ENCODE measurements at places on chromosomes 11 and 22.

- DNase-seq: no peak
Measured at GRCh38 chr22:40391417-40391816, 21.0 kb downstream of the SGSM3 start.

DNA sequence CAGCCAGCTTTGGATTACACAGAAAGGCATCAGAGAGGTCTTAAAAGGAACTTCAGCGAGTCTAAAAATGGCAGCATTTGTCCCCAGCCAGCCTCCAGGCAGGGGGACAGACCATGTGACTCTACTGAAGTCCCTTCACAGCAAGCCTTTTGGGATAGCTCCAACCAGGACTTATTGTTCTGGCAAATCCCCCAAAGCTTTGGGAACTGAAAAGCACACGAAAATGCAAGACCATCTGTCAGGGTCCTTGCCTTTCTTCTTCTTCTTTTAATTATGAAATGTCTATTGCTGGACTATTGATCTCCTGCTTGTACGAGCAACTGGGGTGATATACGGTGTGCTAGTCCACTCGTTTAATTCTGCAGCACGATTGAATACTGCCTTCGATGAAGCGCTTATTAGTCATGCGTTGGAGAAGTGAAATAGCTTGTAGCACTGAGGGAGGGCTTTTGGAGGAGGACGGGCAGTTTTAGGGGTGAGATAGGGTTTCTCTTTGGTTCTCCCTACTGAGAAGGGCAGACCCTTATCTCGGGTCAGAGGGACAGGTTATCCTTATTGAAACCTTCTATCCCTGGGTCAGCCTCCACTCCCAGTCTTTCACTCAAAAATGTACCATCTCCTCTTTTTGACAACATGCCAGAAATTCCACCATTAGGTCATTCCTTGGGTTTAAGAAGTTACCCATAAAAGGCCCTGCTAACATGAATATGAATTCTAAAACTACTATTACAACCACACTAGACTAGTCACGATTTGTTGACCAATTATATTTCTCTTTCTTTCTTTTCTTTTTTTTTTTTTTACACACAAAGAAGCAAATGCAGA lies 416.4 kb downstream of the MIAT start:
- no peak for DNase-seq

DNA sequence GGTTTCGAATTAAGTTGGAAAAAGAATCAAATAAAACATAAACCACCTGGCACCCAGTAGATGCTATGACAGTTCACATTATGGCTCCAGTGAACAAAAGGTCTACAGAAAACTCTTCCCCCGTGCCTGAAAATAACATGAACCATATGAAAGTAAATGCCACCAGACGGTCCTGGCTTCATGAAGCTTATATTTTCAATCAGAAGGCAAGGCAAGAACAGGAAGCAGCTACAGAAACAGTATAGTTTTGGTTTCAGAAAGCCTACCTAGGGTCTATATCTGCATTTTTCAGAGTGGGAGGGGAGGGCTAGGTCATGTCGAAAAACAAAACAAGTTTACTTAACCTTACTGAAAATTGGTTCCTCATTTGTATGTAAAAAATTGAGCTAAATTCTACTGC lies 9.8 kb downstream of the RAB30 start:
- no peak for DNase-seq

GRCh38 chr11:14577835-14578529 lies 57.8 kb upstream of the PSMA1 start:
- no peak for DNase-seq

DNA sequence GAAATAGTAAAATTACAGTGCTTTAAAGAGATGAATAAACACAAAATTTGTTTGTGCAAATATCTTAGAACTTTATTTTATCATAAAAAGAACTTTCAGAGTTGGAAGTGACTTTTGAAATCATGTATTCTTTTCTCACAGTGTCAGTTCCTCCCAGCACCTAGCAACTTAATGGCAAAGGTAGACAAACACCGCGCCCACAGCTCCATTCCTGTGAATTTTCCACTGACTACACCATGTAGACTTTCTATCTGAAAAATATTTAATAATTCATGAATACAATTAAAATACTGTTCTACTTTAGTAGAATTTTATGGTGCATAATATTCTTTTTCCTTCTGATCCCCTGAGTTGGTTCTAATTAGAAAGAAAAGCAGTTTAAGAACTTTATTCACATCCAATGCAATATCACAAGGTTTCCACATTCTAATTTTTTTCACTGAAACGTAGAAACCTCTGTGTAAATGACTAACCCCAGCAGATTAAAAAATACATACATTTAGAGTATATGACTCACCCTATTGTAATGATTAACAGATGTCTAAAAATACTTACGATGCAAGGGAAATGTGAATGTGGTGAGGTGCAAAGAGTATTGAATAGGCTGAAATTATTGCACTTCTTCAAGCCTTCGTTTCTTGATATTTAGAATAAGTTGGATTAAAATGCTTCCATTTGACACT lies 218.2 kb upstream of the CCDC179 start:
- no peak for DNase-seq

- no peak for DNase-seq
Measured at GRCh38 chr11:2223153-2223794, 47.1 kb downstream of the ASCL2 start.

GRCh38 chr11:110431051-110431672 lies 1.4 kb downstream of the FDX1 start:
- no peak for DNase-seq

DNA sequence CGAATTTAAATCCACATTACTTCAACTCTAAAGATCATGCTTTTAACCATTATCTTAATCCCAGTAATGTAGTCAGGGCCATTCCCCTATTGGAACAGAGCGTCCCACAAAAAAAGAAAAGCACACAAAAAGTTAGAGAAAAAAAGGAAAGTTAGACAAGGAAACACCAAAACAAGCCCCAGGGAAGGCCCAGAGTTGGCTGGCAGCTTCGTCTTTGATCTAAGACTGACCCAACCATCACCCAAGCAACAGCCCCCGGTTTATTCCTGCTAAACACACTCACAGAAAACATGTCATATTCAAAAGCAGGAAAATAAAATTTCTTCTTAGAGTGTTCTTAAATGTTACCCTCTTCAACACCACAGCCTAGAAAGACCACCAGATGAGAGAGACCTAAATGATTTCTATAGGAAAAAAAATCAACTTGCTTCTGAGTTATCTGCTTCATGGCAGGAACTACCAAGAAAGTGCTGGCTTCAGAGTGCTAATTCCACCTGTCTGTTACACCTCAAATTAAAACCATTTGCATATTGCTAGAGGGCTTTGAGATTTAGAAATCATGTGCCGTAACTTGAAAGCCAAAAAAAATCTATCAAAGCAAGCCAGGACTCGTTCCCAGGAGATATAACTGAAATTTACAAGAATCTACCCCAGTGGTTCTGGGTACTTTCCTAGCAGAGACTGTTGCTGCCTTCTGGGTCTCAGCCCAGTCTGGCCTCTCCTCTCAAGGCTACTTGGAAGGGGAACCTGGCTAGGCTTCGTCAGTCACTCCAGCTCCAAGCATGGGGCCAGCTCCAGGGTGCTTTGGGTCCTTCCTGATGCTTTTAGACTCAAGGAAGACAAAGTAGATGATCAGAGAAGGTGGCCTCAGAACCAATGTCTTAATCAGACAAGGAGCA lies 31.2 kb downstream of the POU2AF3 start:
- no peak for DNase-seq

GRCh38 chr11:112221274-112221835 lies 4.9 kb upstream of the PTS start:
- no peak for DNase-seq

DNA sequence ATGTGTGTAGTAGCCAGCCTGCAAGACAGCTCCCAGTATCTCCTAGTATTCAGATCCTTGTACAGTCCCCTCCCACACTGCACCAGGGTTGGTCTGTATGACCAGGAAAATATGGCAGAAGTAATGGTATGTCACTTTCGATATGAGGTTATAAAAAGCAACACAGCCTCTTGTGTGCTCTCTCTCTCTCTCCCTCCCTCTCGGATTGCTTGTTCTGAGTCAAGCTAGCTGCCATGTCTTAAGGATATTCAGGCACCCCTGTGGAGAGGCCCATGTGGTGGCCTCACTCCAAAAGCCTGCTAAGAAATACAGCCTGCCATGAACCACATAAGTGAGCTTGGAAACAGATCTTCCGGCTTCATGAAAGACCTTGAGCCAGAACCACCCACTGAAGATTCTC lies 25.4 kb downstream of the FXYD6 start:
- no peak for DNase-seq

DNA sequence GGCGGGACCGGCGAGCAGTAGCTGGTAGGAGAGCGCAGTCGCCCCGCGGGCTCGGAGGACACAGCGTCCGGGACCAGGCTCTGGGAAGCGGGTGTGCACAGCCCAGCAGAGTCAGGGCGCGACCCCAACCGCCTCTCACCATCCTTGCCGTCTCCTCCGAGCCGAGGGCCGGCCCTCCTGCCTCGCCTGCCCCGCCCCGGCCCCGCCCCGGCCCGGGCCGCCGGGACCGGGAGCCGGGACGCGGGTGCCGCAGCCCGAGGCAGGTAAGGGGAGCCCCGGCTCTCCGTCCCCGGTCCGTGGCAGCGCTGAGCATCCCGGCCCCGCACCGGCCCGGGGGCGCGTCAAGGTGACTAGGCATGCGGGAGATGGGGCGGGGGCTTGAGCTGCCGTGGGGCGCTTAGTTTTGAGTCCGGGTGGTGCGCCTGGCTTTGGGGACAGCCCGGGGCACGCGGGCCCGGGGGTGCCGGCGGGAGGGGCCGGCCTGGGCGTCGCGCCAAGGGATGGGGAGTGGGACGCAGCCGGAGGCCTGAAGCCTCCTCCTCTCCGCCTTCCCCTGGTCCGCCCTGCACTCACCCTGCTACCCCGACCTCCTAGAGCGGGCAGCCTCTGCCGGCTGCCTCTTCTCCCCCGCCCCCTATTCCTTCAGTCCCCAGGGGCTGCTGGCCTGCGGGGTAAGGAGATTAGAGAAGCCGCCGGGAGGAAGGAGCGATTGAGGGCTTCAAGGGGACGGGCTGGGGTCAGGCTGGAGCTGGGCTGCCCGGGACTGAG lies at the start of gene ABCG4:
TSS of gene ABCG4 (plus strand) at position 35 of the 768 bp plus-strand sequence. CDS start 914 bp downstream, outside the sequence.
- no peak for DNase-seq

DNA sequence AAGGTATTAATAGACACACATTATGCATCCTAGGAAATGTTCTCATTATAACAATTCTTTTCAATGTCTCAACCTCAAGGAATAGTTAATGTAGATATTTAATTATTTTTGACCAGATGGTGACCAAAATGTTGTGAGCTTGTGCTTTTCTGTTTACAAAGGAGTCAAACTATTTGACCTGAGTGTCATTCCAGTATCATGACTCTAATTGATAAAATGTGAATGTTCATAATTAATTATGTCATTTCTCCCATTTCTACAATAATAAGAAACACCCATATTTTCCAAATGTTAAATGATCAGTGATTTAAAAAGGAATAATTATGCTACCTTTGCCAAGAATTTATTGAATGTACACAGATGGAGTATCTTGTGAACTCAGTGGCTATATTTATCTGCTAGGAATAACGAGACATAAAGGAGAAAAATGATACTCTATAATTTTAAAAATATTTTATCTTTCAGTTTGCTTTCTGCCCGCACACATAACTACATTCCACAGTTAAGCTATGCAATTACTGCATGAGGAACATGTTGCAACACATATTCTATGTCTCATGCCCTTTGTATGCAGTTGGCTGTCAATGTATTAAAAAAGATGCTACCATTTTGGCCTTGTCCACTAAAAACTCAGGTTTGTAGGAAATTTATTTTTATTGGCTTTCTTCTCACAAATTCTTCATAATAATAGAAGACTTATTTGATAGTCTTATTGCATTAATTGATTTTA lies 376.7 kb upstream of the CCDC179 start:
- no peak for DNase-seq

DNA sequence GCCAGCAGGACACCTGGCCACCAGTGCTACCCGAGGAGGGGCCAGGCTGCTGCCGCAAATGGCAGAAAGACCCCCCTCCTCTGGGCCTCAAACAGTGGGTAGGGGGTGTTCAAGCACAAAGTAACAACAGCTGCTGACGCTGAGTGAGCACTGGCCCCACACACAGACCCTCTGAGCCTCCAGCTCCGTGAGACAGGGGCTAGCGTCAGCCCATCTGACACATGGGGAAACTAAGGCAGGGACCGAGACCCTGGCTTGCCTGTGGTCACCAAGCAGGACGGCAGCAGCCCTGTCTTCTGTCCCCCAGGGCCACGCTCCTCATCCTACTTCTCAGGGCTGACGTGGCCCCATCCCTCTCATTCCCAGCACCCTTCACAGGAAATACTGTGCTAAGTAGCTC lies 36.5 kb downstream of the NUP50 start:
- DNase-seq: no peak

- no peak for DNase-seq
Measured at GRCh38 chr11:28384418-28384817, 276.2 kb downstream of the METTL15 start.

- no peak for DNase-seq
Measured at GRCh38 chr11:67698247-67698646, 23.8 kb upstream of the ALDH3B2 start.

- DNase-seq: no peak
Measured at GRCh38 chr11:13962562-13963168, at the start of gene SPON1. SPON1 (plus strand) TSS chr11:13962723; CDS start chr11:13962905, 182 bp downstream.

- no peak for DNase-seq
Measured at GRCh38 chr11:31841435-31841834, 30.3 kb upstream of the PAX6 start.

- no peak for DNase-seq
Measured at GRCh38 chr11:83971063-83971462, 684.9 kb upstream of the CCDC90B start.

GRCh38 chr22:50612528-50613221 lies 12.1 kb downstream of the MAPK8IP2 start:
- no peak for DNase-seq

DNA sequence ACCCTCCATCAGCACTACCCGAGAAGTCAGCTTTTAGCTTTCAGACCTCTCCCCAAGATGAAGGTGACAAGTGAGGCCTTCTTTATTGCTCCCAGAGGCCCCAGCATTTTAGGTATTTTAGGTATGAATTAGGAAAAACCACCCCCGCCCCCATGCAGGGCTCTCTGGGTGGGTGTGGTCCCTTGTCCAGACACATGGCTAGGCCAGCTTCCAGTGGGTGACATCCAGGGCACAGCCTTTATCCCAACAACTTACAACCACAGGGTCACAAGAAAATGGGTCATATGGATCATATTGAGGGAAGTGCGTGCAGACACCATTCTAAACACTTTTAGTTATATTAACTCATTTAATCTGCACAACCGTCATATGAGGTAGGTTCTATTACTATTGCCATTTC lies 42.1 kb downstream of the RIBC2 start:
- no peak for DNase-seq

- DNase-seq: no peak
Measured at GRCh38 chr11:118128310-118128709, 24.3 kb downstream of the SCN4B start.

GRCh38 chr22:25143156-25144076 lies 56.2 kb upstream of the CRYBB3 start:
- no peak for DNase-seq

- DNase-seq: no peak
Measured at GRCh38 chr11:13209379-13209778, 68.2 kb upstream of the BMAL1 start.

- DNase-seq: no peak
Measured at GRCh38 chr11:16788141-16789062, 50.0 kb downstream of the C11orf58 start.

GRCh38 chr11:34595391-34595790 lies 25.5 kb upstream of the EHF start:
- no peak for DNase-seq
